Activated CD8-positive, alpha-beta T cell treated with anti-CD3 and anti-CD28 coated beads for 36 hours (primary cell): ENCODE measurements at places on chromosomes 3 and 15.

DNA sequence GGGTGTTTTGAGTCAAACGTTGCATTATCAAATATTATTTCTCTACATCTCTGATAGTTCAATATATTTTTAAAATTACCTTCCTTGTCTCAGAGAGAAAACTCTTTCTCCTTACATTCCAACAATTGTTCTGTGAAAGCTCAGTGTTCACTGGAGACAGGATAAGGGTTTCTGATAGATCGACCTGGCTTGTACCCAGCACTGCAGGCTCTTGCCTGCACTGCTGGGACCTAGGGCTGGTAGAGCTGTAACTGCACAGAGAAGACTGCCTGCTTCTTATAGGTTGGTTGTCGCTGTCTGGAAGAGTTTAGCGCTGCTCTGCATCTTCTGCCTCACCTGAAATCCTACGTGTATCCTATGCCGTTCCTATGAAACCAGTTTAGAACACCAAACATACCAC lies 249.9 kb upstream of the LRTM1 start:
- no peak for DNase-seq

GRCh38 chr3:57893668-57894067 lies 114.6 kb upstream of the FLNB start:
- no peak for DNase-seq

- DNase-seq = no peak
Measured at GRCh38 chr3:167246252-167246651, 133.8 kb downstream of the ZBBX start.

- no peak for DNase-seq
Measured at GRCh38 chr15:66292571-66293418, 573 bp upstream of the DIS3L start.

DNA sequence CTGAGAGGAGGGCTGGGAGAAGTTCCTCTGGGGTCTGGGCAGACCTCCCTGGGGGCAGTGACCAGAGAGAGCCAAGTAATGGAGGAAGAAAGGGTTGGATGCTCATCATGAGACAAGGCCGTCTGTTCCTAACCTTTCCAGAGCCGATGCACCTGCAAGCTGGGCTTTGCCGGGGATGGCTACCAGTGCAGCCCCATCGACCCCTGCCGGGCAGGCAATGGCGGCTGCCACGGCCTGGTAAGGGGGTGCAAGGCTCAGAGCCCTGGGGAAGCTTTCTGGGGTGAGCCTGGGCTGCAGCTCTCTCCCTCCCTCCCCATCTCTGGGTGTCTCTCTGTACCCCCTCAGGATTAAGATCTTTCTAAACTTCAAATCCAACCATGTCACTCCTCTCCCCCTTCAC lies 16.4 kb downstream of the STAB1 start:
- DNase-seq = no peak

- DNase-seq = no peak
Measured at GRCh38 chr15:85302271-85302670, 78.1 kb upstream of the AKAP13 start.

DNA sequence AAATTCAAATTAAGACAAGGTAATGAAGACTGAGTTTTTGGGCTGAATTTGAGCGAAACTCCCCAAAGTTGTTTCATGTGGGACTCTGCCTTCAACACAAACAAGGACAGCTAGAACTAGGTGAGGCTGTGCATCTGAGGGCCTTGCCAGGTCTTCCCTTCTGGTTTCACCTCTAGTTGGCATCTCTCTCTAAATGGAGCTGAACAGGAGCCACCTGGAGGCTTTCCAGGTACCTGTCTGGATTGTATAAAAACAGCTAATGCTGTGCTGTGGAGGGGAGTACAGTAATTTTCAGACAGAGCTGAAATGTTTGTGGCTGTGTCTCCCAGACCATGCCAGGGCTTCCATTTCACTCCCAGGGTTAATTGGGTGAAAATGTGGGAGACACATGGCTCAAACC lies 27.1 kb downstream of the TRIM71 start:
- no peak for DNase-seq

DNA sequence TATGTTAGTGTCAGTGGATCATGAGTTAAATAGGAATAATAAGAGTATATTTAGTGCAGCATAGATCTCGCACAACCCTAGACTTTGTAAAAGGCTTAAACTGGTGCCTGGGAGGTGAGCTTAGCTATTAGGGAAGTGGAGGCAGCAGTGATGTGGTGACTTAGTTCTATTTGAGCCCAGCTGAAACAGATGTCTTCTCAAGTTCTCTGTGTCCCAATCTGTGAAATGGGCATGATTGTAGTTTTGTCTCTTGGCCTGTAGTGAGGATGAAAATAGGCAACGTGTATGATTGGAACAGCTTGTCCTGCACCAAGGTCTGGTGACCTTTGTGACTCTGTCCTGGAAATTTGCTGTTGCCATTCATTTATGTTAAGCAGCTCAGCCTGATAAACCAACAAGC lies 34.7 kb downstream of the EBLN2 start:
- no peak for DNase-seq

DNA sequence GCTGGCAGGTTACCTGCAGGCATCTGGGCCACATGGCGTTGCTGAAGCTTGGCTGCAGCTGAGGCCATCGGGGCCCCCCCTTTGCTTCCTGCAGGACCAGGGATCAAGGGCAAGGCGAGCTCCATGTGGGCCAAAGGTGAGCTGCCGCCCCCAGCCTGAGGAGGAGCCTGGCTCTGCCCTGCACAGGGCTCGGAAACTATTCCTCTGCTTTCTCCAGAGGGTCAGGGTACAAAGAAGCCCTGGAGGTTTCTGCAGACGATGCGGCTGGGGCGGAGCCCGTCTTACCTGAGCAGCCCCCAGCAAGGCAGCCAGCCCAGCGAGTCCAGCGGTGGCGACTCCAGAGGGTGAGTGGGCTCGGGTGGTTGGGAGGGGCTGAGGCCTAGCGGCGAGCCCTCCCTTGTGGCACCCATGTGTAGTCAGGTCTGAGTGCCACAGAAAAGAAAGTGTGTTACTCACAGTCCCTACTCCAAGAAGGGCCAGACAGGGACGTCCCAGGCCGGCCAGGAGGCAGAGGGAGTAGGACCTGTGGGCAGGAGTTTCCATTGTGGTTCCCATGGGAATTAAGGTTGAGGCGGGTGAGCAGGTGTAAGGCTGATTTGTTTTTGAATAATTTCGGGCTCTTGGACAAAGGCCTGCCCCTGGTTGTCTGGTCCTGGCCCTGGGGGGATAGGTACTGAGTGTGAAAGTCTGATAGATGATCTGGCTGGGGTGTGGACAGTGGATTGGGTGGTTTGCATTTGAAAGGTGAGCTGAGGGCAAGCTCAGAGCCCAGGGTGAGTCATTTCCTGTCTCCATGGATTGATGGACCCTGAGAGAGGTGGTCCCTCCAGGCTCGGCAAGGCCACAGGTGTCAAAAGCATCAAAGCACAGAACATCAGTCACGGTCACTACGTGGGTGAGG lies 25.4 kb downstream of the CFAP100 start:
- no peak for DNase-seq

DNA sequence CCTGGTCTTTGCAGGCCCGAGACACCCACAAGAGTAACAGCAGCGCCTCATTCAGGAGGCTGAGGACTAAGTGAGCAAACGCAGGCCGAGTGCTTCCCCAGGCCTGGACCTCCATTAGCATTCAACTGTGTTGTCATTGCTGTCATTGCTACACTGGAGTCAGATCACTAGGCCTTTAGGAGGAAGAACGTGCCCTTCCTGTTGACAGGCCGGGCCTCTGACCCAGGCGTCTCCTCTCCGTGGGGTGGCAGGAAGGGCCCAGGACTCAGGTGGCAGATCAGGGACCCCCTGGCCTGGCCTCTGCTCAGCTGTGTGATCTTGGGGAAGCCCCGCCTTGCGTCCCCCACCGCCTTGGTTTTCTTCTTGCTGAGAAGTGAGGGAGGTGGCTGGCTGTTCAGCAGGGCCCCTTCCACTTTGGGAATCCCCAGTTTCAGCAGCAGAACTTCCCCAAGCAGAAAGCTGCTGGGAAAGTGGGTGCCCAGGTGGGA lies 19.1 kb downstream of the ZDHHC19 start:
- DNase-seq = peak; percentile 81

GRCh38 chr15:66704803-66705153 lies 2.7 kb downstream of the SMAD6 start:
- DNase-seq = no peak

GRCh38 chr3:7504886-7505775 lies 644.2 kb downstream of the GRM7 start:
- no peak for DNase-seq

DNA sequence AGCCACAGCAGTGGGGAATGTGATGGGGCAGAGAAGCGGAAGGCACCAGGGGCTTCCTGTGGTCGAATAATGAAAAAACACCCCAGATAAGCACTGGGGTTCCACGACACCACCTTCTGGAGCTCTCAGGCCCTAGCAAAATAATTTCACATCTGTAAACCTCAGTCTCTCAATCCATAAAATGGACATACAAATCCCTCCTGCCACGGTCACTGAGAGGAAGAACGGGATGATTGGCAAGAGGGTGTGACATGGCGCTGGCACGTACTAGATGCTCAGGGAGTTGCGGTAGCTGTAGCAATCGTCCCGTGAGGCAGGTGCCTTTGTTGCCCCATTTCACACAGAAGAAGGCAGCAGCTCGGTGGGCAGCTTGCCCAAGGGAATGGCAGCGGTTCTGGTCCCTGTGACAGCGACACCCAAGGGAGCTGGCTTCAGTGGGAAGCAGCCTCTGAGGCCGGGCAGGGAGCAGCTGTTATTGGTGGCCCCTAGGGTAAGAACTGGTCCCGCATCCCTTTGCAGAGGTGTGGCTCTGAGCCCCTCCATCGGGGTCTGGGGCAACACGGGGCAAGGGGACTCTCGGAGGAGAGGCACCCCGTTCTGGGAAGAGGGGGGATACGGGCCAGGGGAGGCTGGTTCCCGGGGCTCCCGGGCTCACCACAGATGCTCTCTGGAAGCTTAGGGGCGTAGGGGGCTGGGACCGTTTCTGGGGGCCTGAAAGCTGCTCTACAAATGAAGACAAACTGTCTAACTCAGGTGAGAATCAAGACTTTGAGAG lies 114.0 kb upstream of the ALDH1A3 start:
- no peak for DNase-seq

GRCh38 chr15:68106656-68107055 lies 52.5 kb downstream of the PIAS1 start:
- DNase-seq = no peak
